ENCODE measurements at places on chromosomes 4 and X.

GRCh38 chrX:72045552-72046277 is 86.0 kb downstream of the RTL5 start:
- DNase-seq = peak; percentile 65

GRCh38 chr4:16116493-16116990 is 32.7 kb upstream of the PROM1 start:
- DNase-seq = no peak

GRCh38 chr4:98602270-98602669 is 56.1 kb downstream of the TSPAN5 start:
- no peak for DNase-seq

GRCh38 chr4:101264993-101265815 is 82.1 kb downstream of the PPP3CA start:
- peak; percentile 34 for DNase-seq

GRCh38 chr4:77927991-77928925 is 65.6 kb downstream of the MRPL1 start:
- DNase-seq = peak; percentile 66

DNA sequence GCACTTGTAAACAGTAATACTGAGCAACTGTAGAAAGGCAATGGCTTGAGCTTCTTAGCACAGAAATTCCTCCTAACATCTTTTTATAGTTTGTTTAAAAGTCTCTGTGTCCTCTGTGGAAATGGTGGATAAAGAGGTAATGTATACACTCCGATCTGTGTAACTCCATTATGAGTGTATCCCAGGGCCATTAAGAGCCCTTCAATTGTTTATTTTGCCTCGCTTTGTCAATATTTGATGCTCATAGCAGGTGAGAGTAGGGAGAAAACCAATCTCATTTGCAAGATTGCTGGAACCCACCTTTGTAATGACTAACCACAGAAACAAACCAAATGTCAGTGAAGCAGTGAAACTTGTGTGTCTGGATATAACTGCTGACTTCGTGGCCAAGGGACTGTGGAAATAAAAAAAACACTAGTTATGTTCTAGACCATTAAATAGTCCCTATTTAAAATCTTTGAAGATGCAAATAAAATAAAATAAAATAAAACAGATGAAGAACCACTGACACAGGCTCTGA is 598.2 kb upstream of the BOD1L1 start:
- no peak for DNase-seq

GRCh38 chrX:109716431-109717028 is 16.5 kb downstream of the ACSL4 start:
- DNase-seq = no peak

GRCh38 chr4:123699880-123700771 is 303.5 kb downstream of the SPRY1 start:
- DNase-seq = peak; percentile 39

- DNase-seq = no peak
These were observed 3.7 kb downstream of the PPP1R3F start for GRCh38 chrX:49273181-49273727.

- no peak for DNase-seq
These were observed 4.6 kb downstream of the MAGIX start for GRCh38 chrX:49166914-49167739.

GRCh38 chrX:6852869-6853268 is 294.6 kb upstream of the STS start:
- no peak for DNase-seq

DNA sequence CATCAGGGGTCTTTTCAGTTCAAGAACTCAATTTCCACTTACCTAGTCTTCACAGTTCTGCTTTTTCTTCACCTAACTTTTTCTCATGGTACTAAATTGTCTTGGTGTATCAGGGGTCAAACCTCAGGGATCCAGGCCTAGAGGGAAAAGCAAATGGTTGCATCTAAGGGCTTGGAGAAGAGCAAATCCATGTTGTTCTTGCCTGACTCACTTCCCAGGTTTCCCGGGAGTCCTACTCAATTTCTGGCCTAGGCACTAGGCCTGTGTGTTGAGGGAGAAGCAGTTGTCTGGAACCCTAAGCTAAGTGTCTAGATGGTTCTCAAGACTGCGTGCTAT is 191.9 kb upstream of the STK26 start:
- DNase-seq = no peak

DNA sequence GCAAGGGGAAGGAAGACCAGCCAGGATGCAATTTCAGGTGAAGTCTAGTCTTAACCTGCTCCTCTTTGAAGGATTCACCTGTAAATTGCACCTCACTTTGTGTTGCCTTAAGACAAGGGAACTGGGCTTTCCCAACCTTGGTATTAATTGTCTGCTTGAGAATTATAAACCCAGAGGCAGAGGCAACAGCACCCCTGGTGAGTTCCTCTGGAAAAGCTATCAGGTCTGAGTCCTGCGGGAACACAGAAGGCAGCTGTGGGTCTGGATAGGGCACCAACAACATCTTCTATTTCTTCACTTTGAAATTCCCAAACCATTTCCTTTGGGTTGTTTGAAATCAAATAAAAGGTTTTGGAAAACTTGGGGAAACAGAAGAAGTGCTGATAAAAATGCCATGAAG is 109.2 kb upstream of the NPY2R start:
- DNase-seq = no peak

Measured in epithelial cell of prostate (primary cell).